Central memory CD8-positive, alpha-beta T cell (primary cell): ENCODE measurements at places on chromosomes 7 and 10.

- peaks cover 37% of the 10 kb centered on the region for H3K27me3 ChIP-seq
- no peaks in the 10 kb centered on the region for H3K4me1 ChIP-seq
- no peak overlapping the region for H3K4me3 ChIP-seq
Observed at GRCh38 chr10:122139627-122140170, 131.4 kb upstream of the BTBD16 start.

GRCh38 chr7:2191016-2191415 lies 41.7 kb downstream of the MAD1L1 start:
- no peak for DNase-seq
- no peaks in the 10 kb centered on the region for H3K27me3 ChIP-seq
- no peak overlapping the region for H3K27ac ChIP-seq
- H3K36me3 ChIP-seq = no peaks in the 10 kb centered on the region

DNA sequence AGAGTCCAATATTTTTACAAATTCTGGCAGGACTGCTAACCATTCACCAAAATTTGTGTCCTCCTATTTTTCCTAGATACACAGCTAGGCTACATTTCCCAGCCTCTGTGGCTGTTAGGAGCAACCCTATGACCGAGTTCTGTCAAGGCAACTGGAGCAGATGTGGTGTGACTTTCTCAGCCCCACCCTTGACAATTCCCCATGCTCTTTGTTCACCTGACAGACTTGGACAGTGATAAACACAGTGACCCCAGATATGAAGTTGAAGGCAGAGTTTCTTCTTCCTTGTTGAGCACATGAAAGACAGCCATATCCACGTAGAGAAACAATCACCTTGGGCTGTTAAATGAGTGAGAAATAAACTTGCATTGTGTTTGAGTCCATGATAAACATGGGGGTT lies 1162.1 kb downstream of the SORCS3 start:
- no peak for DNase-seq
- H3K27me3 ChIP-seq = no peaks in the 10 kb centered on the region
- no peak overlapping the region for H3K4me3 ChIP-seq
- H3K27ac ChIP-seq = no peak overlapping the region

GRCh38 chr10:3251172-3251571 lies 78.6 kb upstream of the PITRM1 start:
- H3K36me3 ChIP-seq = peaks cover 2% of the 10 kb centered on the region
- peak overlapping the region; percentile 67 for H3K27ac ChIP-seq
- no peak overlapping the region for H3K4me3 ChIP-seq
- peaks cover 53% of the 10 kb centered on the region for H3K27me3 ChIP-seq
- no peaks in the 10 kb centered on the region for H3K4me1 ChIP-seq

DNA sequence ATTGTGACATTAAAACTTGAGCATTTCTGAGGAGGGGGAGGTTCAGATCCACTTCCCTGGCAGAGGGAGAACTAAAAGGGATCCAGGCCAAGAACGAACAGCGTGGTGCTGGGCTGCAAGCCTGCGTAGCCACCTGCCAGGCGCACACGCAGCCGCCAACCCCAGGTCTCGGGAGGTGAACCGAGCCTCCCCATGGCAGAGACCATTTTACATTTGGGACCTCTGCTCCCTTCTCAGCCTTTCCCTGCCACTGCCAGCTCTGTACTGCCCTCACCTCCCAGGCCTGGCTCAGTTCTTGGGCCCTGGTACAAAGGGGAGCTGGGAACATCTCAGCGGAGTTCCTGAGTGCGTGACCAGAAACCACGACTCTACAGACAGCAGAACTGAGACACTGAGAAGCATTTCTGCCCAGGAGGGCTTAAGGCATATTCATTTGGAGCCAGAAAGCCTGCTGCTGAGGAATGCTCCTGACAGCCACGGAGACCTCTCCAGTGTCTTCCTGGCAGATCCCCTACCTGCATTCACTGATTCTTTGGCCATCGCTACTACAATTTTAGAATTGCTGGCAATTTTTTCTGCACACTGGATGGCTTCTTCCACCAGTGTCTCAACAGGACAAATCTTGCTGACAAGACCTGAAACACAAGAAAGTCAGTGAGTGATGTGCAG lies 7.6 kb downstream of the ECHS1 start:
- no peak for DNase-seq
- H3K27me3 ChIP-seq = no peaks in the 10 kb centered on the region
- peaks cover 15% of the 10 kb centered on the region for H3K36me3 ChIP-seq
- H3K4me3 ChIP-seq = no peak overlapping the region

DNA sequence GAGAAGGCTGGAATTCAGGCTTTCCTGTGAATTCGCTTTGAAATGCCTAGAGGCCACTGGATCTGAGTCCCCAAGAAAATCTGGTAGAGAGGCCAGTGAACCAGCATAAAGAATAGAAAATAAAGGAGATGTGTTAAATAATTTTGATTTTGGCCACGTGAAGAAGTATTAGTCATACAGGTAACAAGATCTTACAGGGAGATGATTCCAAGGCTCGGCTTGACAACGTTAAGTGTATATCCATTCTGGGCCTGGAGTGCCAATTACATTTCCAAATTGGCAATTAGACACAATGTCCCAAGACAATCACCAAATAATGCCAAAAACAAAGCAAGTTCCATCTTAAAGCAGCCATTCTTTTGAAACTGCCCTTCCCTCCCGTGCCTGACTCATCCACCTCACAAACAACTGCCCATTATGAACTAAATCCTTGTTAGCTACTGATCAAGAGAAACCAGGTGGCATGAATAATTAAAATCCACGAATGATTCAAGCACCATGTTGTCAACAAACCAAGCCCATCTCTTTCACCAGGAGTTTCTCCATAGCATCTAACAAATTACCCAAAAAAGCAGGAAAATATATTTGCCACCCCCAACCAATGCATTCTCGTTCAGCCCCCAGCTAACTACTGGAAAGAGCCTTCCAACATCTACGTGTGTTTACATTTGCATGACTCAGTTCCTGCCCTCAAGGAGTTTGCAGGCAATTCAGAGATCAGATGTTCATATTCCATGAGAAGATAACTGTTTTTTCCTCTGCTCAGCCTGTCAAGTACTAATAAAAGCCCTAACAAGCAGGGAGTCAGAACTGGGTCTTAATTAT lies 8.5 kb downstream of the KCNMA1 start:
- H3K4me3 ChIP-seq = no peak overlapping the region
- no peak for DNase-seq
- no peaks in the 10 kb centered on the region for H3K4me1 ChIP-seq

- H3K36me3 ChIP-seq = peaks cover 8% of the 10 kb centered on the region
- no peak overlapping the region for H3K27ac ChIP-seq
Observed at GRCh38 chr7:76505168-76506080, 4.9 kb upstream of the UPK3B start.

GRCh38 chr7:116601426-116601825 lies 70.6 kb upstream of the MET start:
- peaks cover 9% of the 10 kb centered on the region for H3K4me1 ChIP-seq
- H3K4me3 ChIP-seq = no peak overlapping the region
- DNase-seq = no peak
- H3K36me3 ChIP-seq = no peaks in the 10 kb centered on the region

DNA sequence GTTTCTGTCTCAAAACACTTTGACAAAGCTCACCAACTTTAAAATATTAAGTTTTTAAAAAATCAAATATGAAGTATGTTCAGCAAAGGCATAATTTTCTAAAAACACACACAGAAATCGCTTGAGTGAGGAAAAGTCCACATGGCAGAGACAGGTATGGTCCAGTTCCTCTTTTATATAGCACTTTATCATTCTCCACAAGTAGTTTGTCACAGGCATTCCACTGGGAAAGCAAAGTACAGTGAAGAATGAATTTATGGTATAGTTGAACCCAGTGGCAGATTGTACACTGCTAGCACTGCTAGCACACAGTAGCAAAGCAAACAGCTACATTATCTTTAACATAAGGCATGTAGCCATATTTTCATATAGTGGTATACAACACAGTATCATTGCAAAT lies 102.3 kb downstream of the HECTD2 start:
- H3K27ac ChIP-seq = no peak overlapping the region
- H3K4me3 ChIP-seq = no peak overlapping the region
- H3K36me3 ChIP-seq = no peaks in the 10 kb centered on the region
- H3K27me3 ChIP-seq = no peaks in the 10 kb centered on the region
- H3K4me1 ChIP-seq = no peaks in the 10 kb centered on the region

- H3K4me1 ChIP-seq = no peaks in the 10 kb centered on the region
- no peak for DNase-seq
- no peaks in the 10 kb centered on the region for H3K36me3 ChIP-seq
- peaks cover 27% of the 10 kb centered on the region for H3K27me3 ChIP-seq
- H3K4me3 ChIP-seq = no peak overlapping the region
- no peak overlapping the region for H3K27ac ChIP-seq
Observed at GRCh38 chr10:71585564-71586290, 133.9 kb downstream of the C10orf105 start.

DNA sequence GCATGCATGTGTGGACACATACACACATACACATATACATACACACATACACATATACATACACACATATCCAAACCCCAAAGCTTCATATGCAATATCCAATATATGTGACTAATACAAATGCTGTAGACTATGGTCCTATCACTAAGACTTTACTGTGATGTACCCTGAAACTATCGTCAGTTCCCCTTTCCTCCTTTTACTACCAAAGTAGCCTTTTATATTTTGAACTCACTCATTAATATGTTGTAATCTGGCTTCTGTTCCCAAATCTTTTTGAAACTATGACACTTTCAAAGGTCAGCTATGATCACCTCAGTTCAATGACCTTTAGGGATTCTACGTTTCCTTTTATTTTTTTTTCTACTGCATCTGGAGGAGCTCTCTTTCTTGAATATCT lies 64.8 kb upstream of the TFEC start:
- no peak for DNase-seq
- no peaks in the 10 kb centered on the region for H3K4me1 ChIP-seq
- no peaks in the 10 kb centered on the region for H3K36me3 ChIP-seq
- H3K4me3 ChIP-seq = no peak overlapping the region

- H3K27me3 ChIP-seq = no peaks in the 10 kb centered on the region
- no peak overlapping the region for H3K27ac ChIP-seq
- no peaks in the 10 kb centered on the region for H3K4me1 ChIP-seq
- no peak overlapping the region for H3K4me3 ChIP-seq
Observed at GRCh38 chr10:52226197-52226847, 87.8 kb upstream of the DKK1 start.

DNA sequence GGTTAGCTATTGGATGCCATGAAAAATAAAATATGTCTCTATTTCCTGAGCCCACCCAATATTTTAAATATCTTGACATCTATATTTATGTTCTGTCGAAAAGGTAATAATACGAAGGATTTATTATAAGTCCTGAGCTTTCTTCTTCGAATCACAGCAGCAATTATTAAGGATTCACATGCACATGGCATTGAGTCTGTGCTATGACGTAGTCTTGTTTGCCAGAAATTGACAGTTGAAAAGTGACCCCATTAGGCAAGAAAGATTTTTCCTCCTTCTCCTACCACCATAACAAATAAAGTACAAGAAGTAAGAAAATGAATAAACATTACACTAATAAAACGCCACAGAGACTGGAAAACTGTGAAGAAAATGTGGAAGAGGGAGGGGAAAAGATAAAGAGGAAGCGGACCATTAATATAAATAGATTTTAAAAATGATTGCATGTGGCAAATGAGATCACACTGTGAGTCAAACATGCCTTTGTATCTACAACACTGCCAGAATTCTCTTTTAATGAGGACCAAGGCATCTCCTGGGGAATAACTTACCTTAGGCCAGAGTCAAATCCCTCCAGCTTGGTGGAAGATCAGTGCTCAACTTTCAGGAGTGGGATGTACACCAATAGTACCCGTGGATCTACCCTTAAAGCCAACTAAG lies 21.6 kb downstream of the FZD1 start:
- H3K27me3 ChIP-seq = no peaks in the 10 kb centered on the region
- no peaks in the 10 kb centered on the region for H3K36me3 ChIP-seq
- H3K27ac ChIP-seq = no peak overlapping the region
- no peaks in the 10 kb centered on the region for H3K4me1 ChIP-seq

GRCh38 chr7:71484380-71484779 lies 352.4 kb downstream of the GALNT17 start:
- H3K27me3 ChIP-seq = no peaks in the 10 kb centered on the region
- no peak overlapping the region for H3K4me3 ChIP-seq
- no peaks in the 10 kb centered on the region for H3K36me3 ChIP-seq
- DNase-seq = no peak
- H3K27ac ChIP-seq = no peak overlapping the region

DNA sequence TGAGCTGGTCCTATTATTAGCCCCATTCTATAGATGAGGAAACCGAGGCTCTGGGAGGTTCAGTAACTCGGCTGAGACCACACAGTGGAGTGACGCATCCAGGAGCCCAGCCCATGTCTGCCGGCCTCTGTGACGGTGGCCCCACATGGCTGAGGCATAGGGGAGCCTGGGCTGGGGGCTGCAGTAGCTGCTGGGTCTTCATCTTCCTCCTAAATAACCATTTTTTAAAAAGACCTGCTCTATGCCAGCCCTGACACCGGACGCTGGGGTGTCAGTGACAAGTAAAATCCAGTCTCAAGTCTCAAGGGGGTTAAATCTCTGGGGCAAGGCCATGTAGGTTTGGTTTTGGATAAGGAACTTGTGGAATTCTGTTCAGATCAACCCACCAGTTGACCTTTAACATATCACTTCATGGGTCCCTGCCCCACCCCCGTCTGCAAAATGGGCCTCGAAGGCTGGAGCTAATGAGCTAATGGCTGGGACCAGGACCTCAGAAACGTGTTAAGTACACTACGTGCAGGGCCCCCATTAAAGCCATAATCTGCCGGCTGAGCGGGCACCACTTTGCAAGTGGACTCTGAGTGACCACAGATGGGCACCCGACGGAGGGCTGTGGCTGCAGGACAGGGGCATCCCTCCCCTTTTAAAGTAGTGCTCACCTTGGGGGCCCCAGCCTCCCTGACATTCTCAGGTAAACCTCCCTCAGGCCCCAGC lies 136.5 kb upstream of the UNC5B start:
- H3K4me3 ChIP-seq = no peak overlapping the region
- H3K27ac ChIP-seq = no peak overlapping the region
- peaks cover 4% of the 10 kb centered on the region for H3K36me3 ChIP-seq
- DNase-seq = no peak

- peaks cover 9% of the 10 kb centered on the region for H3K27me3 ChIP-seq
- no peak for DNase-seq
- H3K4me3 ChIP-seq = no peak overlapping the region
- H3K4me1 ChIP-seq = no peaks in the 10 kb centered on the region
- H3K36me3 ChIP-seq = no peaks in the 10 kb centered on the region
- no peak overlapping the region for H3K27ac ChIP-seq
Observed at GRCh38 chr10:23253780-23254179, 61.7 kb downstream of the PTF1A start.

DNA sequence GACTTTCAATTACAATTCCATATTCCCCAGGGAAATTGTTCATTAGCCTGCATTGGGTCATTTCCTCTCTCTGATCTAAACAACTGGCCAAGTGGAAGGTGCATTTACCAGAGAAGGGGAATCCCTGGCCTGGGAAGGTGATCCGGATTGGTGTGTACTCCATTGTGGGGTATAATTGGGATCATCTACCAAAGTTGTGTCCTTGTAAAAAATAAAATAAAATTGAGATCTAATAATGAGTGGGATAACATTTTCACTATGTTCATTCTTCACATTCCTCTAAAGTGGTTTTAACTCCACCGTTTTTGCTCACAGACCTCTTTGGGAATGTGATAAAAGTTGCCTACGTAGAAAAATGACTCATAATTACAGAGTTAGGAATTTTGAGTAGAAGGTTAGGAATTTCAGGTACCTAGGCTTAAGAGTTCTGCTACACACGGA lies 22.8 kb downstream of the ARL5B start:
- no peaks in the 10 kb centered on the region for H3K27me3 ChIP-seq
- H3K27ac ChIP-seq = no peak overlapping the region
- no peak overlapping the region for H3K4me3 ChIP-seq

- no peak for DNase-seq
- no peak overlapping the region for H3K4me3 ChIP-seq
- peaks cover 21% of the 10 kb centered on the region for H3K4me1 ChIP-seq
- no peaks in the 10 kb centered on the region for H3K36me3 ChIP-seq
- no peak overlapping the region for H3K27ac ChIP-seq
Observed at GRCh38 chr7:152403726-152404125, 32.1 kb downstream of the KMT2C start.
